ENCODE measurements at places on chromosomes 7 and 10.
A peak's percentile ranks its signal among the peaks of the same experiment; 100 is the strongest.

GRCh38 chr7:86644282-86645224 lies 844 bp downstream of the GRM3 start:
- DNase-seq: no peak

GRCh38 chr10:6507311-6507710 lies 72.8 kb downstream of the PRKCQ start:
- no peak for DNase-seq

DNA sequence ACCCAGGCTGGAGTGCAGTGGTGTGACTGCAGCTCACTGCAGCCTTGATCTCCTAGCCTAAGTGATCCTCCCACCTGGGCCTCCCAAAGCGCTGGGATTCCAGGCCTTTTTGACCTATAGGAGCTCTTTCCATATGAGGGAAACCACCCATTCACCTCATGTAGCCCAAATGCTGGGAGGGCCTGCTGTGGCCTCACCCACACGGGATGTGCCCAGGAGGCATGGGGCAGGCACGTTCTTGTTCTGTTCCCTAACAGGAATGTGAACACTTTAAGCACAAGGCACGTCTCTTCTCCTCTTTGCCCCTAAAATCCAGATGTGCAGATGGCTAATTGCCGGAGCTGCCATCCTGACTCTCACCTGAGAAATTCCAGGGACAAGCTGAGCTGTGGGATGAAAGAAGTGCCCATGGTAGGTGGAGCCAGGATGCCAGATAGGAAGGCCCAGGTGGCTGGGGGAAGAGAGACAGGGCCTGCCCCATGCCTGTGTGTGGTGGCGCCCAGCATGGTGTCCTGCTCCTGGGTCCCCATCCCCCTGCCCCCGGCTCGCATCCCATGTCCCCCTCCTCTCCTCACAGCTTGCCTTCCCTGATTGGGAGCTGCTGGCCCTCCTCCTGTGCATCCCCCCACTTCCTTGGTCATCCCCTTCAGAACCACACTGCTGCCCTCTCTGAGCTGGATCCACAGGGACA lies 17.3 kb downstream of the CAMK2B start:
- peak; percentile 9 for DNase-seq

GRCh38 chr7:42272793-42273665 lies 36.0 kb upstream of the GLI3 start:
- no peak for DNase-seq

DNA sequence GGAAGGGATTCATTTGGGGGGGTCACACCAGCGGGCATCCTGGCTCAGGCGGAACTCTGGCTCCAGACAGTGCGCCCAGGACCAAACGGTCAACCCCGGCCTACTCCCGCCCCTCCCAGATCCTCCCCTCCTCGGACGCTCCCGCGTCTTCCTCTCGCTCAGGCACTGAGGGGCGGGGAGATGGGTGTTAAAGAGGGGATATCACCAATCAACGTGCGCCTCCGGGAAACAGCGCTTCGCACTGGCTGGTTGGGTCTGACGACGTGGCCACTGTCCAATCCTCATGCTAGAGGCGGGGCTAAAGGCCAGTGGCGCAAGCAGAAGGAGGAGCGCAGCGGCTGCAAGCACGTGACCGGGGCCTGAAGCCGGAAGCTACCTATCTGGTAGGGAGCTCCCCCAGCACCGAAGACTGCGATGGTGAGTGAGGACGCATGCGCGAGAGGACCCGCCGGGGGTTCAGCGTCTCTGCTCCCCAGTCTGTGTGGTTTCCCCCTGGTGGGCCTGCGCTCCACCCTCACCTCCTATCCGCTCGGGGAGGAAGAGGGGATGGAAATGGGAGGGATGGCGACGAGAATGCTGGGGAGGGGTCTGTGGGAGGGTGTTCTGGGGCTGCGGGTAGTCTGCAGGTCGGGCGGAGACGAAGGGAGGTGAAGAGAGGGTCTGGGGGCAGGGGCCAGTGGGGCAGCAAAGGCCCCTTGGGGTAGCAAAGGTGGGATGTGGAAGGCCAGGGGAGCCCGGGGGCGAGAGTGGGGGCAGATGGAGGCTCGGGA lies at the start of gene LAMTOR4:
Gene LAMTOR4, plus strand, starts transcription at position 360 of the 770 bp plus-strand sequence. Its CDS starts 55 bp downstream, at position 415.
- peak; percentile 98 for DNase-seq

- no peak for DNase-seq
Measured at GRCh38 chr10:9045311-9045710, 990.8 kb downstream of the GATA3 start.

- no peak for DNase-seq
Measured at GRCh38 chr7:65239707-65240352, 133.8 kb upstream of the ZNF92 start.

DNA sequence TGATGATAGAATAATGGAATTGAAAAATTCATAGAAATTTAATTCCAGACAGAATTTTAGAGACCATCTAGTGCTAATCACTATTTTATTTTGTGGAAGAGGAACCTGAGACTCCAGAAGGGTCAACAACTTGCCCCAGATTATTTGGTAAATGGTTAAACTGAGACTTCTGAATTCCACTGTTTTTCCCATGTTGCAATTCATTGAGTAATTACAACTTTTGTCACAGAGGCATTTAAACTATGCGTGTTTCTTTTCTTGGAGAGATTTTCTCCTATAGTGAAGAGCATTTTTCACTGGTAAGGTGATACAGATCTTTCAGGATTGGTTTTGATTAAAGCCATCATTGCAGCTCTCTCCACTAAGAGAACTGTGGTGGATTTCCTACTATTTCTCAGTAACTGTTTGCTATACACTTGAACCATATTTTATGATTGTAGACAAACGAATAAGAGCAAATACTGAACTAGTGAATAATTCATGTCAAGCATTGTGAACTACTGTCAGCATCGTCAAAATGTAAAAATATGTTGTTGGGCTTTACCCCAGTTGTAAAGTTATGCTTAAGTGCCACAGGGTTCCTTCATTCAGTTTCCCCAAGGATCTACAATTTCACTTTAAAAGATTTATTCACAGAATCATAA lies 26.5 kb downstream of the LRGUK start:
- DNase-seq: no peak

- no peak for DNase-seq
Measured at GRCh38 chr7:99623702-99624447, 7.1 kb downstream of the ZSCAN25 start.

GRCh38 chr7:42491106-42491505 lies 254.1 kb upstream of the GLI3 start:
- DNase-seq: no peak

DNA sequence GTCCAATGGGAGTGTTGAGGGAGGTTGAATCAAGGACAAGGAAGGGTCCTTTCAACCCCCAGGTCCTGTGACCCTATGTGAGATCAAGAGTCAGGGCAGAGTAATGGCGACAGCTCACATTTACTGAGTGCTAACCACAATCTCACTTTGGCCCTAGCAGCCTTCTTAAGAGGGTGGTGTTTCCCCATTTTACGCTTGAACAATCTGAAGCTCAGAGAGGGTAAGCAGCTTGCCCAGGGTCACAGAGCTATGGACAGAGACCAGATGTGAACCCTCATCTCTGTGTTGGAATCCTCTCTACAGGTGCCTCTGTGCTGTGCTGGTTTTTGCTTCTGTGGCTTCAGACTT lies 102.0 kb downstream of the GRK5 start:
- DNase-seq: no peak

DNA sequence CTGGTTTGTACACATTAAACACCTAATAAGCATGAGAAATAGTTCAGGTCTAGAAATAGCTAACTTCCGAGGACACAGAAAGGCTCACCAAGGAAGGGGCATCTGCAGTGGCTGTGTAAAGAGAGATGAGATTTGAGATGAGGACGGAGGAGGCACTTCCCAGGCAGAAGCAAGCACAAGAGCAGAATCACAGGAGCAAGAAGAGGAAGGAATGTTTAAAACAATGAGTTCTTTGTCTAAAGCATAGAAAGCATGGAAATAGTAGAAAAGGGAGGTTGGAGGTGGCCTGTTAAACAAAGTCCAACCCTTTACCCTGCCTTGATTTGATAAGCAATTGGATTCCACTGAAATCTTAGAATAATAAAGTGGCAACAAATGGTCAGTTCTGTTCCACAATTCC lies 11.6 kb upstream of the PON3 start:
- no peak for DNase-seq

DNA sequence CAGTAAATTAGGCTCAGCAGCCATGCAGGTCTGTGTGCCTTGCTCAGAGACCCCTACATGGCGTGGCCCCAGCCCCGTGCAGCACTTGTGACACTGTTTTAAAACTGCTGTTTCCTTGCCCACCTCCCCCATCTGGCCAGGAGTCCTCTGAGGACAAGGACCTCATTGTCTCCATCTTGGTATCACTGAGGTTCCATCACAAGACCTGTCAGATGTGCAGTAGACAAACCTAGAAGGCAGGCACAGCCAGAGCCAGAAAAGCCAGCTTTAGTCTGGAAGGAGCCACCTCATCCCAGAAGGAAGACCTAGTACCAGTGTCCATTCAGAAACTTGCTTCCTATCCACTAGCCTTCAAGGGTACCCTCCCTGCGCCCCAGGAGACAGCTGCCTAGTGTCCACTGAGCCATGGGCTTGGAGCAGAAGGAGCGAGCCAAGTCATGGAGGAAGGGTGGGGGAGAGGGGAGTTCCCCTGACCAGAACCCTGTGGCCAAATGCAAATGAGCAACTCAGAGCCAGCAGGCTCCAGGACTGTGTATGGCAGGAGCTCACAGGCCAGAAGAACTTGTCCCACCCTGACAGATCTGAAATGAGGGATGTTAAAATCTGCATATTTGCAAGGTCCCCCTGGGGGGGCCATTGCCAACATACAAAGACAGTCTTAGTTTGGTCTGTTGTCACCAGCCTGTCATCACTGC lies 176.1 kb downstream of the SH3PXD2A start:
- no peak for DNase-seq

- no peak for DNase-seq
Measured at GRCh38 chr7:118281196-118281595, 56.7 kb downstream of the ANKRD7 start.

DNA sequence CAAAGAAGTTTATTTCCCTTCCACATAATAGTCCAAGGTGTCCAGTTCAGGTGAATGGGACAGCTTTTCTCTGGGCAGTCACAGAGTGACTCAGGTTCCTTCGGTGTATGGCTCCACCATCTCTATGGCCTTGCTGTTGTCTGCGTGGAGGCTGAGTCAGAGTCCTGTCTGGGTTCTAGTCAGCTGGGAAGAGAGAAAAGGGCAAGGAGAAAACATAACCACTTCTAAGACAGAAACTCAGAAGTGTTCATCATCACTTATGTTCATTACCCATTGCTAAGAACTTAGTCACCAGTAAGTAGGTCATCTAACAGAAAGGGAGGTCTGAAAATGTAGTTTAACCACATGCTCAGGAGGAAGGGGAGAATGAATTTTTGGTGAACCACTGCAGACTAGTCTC lies 32.4 kb upstream of the CCDC7 start:
- DNase-seq: no peak
